ENCODE measurements at places on chromosomes 6 and 20.

DNA sequence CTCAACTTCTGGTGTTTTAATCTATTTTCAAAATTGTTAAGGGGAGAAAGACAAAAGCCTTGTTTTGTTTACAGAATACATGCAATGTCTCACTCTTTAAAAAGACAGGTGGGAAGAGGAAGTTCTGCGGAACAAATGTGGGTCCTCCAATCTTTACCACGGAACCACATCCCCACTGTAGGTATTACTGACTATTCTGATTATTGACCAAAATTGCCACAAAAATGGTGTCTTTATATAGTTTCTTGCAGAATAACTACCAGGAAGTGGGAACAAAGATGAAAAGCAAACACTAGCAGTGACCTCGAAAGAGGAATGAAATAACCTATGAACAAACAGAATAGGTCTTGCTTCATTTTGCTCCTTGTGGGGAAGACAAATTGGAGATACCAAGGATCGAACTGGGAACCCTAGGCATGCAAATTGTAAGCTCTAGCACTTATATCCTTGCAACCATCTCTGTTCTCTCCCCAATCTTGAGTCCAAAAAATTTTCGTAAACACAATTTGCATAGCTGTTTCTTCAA lies 106.7 kb downstream of the GPX5 start:
- DNase-seq = no peak

GRCh38 chr20:61762167-61762710 lies 303.4 kb downstream of the TAF4 start:
- no peak for DNase-seq

GRCh38 chr6:161744211-161745067 lies 470.6 kb upstream of the AGPAT4 start:
- DNase-seq = no peak

DNA sequence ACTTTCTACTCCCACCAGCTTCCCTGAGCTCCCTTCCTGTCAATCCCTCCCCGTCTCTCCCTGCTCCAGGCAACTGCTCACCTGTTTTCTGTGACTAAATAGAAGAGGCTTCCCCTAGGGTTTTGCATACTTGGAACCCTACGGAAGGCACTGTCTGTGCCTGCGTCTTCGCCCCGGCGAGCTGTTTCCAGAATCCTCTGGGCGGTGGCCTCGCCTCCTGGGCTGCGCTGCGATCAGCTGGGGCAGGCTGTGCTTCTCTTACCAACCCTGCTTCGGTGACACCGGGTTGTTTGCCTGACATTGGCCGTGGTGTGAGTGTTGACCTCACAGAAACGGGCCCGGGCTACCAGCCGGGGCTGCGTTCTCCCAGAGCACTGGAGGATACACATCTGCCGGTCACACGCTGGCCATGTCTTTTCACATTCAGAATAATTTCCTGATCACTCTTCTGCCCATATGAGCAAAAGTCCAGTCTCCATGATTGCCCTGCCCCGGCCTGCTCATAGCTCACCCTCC lies 29.4 kb upstream of the CCR6 start:
- DNase-seq = no peak

DNA sequence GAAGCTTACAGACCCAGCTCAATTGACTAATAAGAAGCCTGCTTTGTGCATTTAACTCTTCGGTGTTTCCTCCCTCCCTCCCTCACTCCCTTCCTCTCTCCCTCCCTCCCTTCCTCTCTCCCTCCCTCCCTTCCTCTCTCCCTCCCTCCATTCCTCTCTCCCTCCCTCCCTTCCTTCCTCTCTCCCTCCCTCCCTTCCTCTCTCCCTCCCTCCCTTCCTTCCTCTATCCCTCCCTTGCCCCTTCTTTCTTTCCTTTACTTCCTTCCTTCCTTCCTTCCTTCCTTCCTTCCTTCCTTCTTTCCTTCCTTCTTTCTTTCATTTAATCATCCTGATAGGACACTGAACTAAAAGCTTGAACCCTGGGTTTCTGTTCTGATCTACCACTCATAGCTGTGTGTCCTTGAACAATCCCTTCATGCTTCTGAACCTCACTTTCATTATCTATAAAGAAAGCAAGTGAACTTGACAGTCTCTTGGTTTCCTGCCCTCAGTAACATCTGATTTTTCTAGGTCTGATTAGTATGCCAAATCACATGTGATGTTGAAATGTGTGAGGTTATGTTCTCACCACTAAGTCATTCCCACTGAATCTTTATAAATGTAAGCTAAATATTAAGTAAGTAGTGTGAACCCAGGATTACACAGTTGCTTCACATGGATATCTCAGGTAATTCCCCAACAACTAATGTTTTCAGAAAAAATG lies 132.3 kb upstream of the BMP2 start:
- DNase-seq = no peak

DNA sequence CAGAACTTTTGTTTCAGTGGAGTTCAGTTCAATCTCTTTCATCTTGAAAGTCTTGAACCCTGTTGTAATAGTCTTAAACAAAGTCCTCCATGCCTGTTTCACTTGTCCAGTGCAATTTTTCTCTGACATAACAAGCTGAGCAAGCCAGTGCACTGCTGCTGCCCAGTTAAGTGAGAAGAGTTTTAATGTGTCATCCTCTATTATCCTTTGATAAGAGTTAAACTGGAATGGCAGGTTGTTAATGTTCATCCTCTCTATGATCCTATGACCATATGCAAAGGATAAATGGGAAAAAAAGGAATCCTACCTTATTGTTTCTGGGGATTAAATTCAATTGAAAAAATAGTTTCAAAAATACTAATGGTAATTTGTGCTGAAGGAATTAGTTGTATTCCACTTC lies 197.5 kb downstream of the FRK start:
- DNase-seq = no peak

- no peak for DNase-seq
Measured at GRCh38 chr6:34772940-34773339, 15.6 kb downstream of the SNRPC start.

GRCh38 chr20:63072231-63072791 lies 65.5 kb upstream of the BHLHE23 start:
- no peak for DNase-seq

DNA sequence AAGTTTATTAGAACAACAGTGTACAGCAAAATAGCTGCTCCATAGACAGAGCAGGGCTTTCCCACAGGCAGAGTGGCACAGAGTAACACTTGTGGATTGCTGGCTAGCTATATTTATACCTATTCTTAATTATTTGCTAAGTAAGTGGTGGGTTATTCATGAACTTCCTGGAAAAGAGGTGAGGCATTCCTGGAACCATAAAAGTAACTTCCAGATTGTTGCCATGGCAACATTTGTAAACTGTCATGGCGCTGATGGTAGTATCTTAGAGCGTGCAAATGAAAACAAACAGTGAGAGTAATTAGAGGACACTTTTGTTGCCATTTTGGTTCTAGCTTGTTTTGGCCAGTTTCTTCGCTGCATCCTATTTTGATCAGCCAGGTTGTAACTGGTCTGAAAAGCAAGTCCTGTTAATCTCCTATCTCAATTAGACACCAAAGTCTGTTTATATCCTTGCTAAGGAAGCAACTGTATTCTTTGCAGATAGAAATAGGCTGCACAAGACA lies 23.9 kb downstream of the DEFB114 start:
- no peak for DNase-seq

GRCh38 chr20:10307359-10307735 lies 88.7 kb downstream of the SNAP25 start:
- DNase-seq = no peak

Data from hypothalamus (tissue), 51 donors.